ENCODE measurements at places on chromosomes 6 and 20.

GRCh38 chr20:13443690-13444089 lies 195.0 kb downstream of the TASP1 start:
- no peak for DNase-seq

- DNase-seq, result no peak
These were observed 764.6 kb downstream of the TBC1D32 start for GRCh38 chr6:120569714-120570113.

GRCh38 chr6:13730704-13731103 lies 19.1 kb upstream of the RANBP9 start:
- DNase-seq, result no peak

GRCh38 chr20:17961587-17961940 lies 7.0 kb downstream of the SNX5 start:
- DNase-seq, result no peak

GRCh38 chr6:80133020-80133419 lies 26.5 kb downstream of the BCKDHB start:
- no peak for DNase-seq

DNA sequence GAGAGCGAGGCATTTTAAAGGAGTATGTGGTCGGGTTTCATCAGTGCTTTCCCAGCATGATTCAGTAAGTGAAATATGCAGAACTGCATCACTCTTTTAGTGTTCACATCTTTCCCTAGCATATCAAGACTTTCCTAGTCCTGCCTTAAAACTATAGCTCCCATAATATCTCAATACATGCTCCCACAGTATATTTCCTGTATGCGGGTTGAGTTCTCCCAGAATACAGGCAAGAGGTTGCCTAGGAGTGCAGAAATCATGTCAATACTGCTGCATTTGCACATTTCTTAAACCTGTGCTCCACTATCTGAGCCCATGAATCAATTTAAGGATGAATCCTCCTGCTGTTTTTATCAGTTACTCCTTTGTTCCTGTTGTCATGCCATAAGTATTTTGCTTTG lies 386.6 kb upstream of the SLC35B3 start:
- no peak for DNase-seq

GRCh38 chr6:45420909-45421708 lies 43.4 kb upstream of the SUPT3H start:
- no peak for DNase-seq

DNA sequence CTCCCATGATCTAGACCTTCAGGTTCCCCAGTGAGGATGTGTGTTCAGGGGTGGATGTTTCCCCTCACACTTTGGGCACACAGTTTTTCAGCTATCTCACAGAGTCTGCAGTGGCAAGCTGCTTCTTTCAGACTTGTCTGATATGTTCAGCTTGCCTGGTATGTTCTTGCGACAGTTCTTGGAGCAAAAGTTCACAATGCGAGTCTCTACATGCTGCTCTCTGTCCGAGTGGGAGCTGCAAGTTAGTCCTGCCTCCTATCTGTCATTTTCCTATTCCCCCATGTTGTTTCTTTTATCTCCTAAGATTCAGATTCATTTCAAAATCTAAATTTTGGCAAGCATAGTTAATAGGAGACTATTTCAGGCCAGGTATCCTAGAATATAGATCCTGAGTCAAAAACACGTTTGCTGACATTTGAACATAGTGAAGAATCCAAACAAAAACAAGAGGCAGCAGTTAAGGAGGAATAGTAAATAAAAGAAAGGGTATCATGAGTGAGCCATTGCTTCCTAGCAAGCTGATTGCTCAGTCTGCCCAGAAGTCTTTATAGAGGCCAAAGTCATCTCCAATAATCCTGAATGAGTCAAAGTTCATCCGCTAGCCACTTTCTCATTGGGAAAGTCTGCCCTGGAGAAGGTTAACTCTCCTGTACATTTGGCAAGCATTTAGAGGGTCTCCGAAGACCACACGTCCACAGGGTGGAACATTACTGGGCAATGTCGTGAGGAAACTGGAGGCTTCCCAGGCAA lies 140.2 kb upstream of the MOCS1 start:
- DNase-seq, result no peak

DNA sequence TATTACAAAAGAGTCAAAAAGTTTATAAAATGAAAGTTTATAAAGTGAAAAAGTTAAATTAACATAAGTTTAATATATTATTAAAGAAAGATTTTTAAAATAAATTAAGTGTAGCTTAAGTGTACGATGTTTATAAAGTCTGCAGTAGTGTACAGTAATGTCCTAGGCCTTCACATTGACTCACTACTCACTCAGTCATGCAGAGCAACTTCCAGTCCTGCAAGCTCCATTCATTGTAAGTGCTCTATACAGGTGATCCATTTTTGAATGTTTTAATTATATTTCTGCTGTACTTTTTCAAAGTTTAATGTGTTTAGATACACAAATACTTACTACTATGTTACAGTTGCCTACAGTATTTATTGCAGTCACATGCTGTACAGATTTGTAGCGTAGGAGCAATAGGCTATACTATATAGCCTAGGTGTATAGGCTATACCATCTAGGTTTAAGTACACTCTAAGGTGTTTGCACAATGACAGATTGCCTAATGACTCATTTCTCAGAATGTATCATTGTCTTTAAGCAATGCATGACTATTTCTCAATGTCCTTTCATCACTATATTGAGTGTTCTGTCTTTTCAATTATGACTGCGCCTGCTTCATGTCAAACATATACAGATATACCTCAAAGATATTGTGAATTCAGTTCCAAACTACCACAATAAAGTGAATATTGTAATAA lies 1110.3 kb upstream of the MAP3K7 start:
- DNase-seq, result no peak

Measured in iPS DF 19.7 (cell line).